Fibroblast of skin of scalp (primary cell): ENCODE measurements at places on chromosomes 16 and 17.

GRCh38 chr17:67126983-67127382 lies 82.6 kb downstream of the CACNG1 start:
- DNase-seq: no peak

DNA sequence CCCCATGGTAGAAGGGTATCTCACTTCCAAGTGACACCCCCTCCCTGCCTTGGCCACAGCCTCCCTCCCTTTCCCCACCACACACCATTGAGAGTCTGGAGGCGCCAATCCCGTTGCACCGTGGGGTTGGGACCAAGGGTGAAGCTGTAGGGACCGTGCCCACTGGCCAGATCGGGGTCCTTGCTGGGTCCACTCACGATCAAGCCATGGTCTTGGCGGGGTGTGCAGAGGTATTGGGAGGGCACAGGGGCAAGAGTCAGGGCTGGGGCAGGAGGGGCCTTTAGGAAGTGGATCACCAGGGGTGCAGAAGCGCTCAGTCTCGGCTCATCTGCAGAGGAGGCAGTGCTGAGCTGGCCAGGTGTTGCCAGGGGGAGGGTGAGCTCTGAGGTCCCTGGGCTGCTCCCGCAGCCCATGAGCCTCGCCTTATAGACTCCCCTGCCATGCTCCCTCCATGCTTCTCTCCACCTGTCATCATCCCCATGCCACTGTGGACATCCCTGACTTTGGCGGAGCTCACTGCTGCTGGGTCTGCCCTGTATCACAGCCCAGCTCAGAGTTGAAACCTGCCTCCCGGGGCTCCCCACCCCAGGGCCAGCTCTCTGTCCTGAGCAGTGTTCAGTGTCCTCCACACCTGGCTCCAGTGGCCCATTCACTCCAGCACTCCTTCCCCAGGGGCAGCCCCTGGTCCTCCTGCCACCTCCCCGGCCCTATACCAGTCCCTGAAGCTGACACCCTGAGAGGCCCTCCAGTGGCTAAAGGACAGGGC lies 8.3 kb downstream of the CDH16 start:
- DNase-seq: no peak

DNA sequence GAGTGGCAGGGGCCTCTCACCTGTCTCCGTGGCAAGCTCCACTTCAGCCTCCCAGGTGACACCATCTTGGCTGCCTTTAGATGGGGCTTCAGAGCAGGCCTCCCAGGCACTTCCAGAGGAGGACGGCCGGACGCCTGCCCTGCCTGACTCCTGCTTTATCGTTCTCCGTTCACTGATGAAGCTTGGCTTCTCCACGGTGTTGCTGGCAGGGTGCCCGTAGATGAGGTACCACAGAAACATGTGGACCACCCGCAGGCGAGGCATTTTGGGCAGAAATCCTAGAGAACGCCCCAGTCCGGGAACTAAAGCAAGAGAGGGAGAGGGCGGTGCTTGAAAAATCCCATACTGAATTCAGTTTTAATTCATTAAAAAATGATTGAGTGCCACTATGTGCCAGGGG lies 54.5 kb downstream of the GTF3C1 start:
- peak; percentile 90 for DNase-seq

DNA sequence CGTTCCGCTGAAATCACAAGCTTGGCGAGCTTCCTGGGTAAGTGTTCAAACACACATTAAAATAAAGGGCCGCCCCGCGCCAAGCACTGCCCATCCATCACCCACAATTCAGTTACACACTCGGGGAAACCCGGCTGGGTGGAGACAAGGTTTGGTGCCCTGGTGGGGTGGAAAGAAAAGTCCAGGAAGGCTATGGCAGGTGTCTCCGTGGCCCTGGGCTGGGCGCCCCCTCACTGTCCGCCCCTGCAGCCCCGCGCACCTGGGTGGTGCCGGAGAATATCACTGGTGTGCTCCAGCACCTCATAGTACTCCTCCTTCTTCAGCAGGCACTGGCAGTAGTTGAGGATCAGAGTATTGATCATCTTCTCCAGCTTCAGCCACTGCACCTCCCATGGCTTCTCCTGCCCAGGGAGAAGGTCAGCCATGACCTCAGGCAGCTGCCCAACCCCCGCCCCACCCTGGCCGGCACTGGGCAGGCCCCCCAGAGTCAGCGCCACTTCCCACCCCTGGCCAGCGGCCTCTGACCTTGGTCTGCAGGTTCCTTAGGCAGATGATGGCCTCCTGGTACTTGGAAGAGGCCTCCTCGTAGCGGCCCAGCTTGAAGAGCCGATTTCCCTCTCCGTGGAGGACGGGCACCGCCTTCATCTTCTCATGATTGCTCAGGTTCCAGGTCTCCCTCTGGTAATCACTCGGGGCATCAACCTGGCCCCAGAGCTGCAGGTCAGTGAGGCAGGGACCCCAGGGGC lies 8.4 kb downstream of the AIPL1 start:
- no peak for DNase-seq

DNA sequence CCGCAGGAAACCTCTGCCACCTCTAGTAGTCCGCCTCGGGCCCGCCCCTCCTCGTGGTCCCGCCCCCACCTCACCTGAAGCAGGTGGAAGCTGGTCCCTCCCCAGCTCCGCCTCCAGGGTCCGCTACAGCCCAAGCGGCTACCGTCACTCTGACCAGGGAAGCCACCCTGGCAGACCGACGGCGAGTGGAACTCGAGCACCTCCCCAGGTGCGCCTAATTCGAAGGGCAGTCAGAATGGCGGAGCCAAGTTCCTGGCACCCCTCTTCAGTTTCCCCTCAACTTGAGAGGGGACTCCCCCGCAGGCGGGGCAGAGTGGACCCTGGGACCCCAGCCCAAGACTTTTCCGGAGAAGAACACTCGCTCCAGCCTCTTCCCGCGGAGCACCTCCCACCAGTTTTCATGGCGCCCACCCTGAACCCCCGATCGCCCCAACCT lies 507 bp downstream of the FHOD1 start:
- DNase-seq: no peak

DNA sequence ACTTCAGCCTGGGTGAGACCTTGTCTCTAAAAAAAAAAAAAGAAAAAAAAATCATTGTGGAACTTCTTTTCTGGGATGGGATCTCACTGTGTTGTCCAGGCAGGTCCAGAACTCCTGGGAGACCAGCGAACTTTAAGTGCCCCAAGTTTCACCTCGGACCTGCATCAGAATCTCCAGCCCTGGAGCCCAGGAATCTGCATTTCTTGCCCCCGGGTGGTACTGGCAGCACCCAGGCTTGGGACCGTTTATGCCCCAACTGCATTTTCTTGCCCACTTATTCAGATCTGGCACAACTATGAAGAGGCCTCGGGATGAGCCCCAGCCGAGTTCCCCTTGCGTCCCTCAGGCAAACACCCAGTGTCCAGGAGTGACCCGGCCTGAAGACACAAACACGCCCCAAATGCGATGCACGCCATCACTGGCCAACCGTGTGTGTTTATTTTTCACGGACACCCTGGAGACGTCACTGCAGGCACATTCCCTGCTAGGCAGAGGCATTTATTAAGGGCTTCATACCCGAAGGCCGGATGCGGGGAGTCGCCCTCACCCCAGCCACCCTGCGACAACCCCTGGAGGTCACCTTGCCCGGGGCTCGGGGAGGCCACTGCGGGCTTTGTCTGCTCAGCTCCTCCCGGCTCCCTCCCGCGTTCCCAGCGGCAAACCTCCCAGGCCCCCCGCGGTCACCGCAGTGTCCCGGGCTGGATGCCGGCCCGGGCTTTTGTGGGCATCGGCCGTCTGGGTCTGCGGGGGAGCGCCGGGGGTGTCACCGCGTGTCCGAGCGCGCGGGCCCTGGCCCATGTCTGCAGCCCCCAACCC lies 684 bp upstream of the SPIRE2 start:
- peak; percentile 30 for DNase-seq

GRCh38 chr17:81398832-81399411 lies 3.7 kb downstream of the BAHCC1 start:
- peak; percentile 48 for DNase-seq

DNA sequence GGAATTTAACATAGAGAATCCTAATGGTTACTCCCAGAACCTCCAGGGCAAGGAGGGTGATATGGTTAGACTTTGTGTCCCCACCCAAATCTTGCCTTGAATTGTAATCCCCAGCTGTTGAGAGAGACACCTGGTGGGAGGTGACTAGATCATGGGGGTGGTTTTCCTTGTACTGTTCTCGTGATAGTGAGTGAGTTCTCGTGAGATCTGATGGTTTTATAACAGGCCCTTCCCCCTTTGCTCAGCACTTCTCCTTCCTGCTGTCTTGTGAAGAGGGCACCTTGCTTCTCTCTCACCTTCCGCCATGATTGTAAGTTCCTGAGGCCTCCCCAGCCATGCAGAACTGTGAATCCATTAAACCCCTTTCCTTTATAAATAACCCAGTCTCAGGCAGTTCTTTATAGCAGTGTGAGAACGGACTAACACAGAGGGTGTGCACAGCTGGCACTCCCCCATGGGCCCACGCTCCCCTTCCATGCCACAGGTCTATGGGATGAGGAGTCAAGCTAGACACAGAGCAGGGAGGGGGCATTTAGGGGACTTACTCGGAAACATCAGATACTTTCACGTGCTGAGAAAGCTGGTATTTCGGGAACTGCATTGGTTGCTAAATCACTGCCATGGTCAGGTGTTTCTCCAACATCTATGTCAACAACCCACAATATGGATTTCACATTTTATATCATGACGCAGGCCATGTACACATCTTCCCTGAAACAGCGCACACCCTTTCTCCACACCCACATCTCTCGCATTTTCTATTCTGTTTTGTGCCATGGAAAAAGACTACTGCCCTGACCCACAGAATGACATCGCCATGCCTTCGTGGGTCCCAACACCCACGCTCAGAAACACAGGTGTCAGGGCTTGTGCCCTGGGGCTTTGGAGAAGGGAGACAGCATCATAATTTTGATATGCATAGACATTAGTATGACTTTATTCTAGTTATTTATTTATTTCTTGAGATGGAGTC lies 199.1 kb upstream of the GSE1 start:
- DNase-seq: no peak

DNA sequence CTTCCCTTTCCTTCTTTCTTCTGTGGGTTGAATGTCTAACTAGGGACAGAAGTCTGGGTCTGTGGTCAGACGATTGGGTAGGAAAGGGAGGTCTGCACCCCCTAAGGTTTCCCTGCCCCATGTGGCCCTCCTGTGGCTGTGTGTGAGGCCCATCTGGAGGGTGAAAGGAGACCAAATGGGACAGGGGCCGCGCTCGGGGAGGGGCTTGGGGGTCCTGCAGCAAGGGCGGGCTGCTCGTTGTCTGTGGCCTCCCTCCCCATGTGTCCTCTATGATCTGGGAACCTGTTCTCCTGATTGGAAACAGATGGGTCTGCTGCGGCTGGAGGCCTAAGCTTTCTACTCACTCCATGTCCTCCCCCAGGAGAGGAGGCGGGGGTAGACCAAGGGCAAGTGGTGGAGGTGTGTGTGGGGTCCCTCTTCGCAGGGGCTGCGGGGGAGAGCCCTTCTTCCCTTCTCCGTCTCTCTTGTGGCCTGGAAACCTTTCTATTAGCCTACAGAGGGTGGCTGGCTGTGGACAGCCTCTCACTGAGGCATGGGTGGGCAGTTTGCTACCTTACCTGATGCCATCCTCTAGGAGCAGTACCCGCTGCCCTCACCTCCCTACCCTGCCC lies 18.6 kb downstream of the IGFBP4 start:
- peak; percentile 63 for DNase-seq

- DNase-seq: no peak
Observed at GRCh38 chr17:51761105-51761504, 397.4 kb downstream of the CA10 start.

- DNase-seq: no peak
Observed at GRCh38 chr16:57123216-57123973, 31.0 kb downstream of the CPNE2 start.

GRCh38 chr16:85613604-85614337 lies 649 bp downstream of the GSE1 start:
- peak; percentile 63 for DNase-seq

DNA sequence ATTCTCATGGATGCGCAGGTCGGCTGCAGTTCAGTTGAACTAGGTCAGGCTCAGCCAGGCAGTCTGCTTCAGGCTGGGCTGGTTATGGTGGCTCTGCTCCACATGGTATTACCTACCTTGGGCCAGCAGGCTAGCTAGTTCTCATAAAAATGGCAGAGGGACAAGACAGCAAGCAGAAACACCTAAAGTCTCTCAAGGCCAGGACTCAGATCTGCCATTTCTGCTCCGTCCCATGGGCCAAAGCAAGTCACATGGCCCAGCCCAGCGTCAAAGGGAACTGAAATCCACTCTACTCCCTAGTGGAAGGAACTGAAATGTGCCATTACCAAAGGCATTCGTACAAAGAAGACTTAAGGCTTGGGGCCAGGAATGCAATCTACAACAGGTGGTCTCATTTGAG lies 160.0 kb downstream of the TMEM132E start:
- DNase-seq: no peak

GRCh38 chr16:12752159-12752558 lies 51.5 kb downstream of the CPPED1 start:
- DNase-seq: no peak

- DNase-seq: no peak
Observed at GRCh38 chr16:27256861-27257260, 11.7 kb downstream of the NSMCE1 start.

DNA sequence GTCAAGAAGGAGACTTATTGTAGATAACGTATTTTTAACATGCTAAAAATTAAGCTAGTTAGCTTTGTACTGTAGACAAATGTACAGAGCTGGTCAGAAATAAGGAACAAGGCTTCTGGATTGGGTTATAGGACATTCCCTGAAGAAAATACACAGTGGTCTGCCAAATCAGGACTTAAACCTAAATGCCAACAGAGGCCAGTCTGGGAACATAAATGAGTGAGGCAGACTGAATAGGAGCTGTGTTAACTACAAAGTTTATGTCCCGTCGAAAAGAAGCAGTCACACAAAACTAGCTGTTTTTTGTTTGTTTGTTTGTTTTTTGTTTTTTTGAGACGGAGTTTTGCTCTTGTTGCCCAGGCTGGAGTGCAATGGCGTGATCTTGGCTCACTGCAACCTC lies 120.4 kb upstream of the C17orf78 start:
- no peak for DNase-seq

DNA sequence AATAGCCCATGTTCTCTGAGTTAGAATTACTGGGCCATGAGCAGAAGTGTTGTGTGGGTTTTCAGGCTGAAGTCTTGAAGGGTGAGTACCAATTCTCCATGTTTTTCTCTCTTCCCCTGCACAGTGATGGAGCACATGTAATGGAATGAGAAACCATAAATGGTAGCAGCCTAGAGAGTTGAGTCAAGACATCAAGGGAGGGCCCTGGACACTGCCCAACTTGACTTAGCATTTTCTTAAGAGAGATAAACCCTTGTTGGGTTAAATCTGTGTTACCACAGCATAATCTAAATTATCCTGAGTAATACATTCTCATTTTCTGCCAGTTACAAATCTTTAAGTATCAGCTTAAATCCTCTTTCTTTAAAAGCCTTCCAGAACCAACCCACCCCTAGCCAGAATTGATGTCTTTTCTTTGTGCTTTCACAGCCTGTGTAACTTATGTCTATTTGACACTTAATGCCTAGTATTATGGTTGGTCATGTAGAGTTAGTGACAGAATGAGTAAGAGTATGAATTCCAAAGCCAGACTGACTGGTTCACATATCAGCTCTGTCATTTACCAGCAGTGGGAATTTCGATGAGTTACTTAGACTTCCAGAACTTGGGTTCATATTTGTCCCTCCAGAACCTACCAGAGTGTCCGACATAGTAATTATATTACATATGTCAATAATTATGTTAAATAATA lies 27.0 kb upstream of the RGS9 start:
- no peak for DNase-seq

GRCh38 chr16:85522842-85523601 lies 90.1 kb upstream of the GSE1 start:
- peak; percentile 82 for DNase-seq
